CD4-positive, CD25-positive, alpha-beta regulatory T cell (primary cell): ENCODE measurements at places on chromosomes 6 and 20.

DNA sequence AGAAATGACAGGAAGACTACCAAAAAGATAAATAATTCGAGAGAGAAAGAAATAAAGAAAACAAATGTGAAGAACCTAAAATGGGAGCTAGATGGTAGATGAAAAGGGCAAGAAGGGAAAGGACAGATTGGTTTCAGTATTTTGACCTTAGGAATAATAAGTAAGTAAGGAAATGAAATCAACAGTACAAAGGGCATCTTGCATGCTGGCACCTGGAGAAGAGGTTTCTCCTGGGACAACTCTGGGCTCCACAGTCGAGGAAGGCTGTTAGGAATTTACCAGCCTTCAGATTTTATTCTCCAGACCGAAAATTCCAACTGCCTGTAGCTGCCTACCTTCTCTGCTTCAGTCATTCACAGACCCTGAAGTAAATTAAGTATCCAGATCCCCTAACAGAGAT, 80.5 kb downstream of the SMLR1 start:
- no peak for DNase-seq

DNA sequence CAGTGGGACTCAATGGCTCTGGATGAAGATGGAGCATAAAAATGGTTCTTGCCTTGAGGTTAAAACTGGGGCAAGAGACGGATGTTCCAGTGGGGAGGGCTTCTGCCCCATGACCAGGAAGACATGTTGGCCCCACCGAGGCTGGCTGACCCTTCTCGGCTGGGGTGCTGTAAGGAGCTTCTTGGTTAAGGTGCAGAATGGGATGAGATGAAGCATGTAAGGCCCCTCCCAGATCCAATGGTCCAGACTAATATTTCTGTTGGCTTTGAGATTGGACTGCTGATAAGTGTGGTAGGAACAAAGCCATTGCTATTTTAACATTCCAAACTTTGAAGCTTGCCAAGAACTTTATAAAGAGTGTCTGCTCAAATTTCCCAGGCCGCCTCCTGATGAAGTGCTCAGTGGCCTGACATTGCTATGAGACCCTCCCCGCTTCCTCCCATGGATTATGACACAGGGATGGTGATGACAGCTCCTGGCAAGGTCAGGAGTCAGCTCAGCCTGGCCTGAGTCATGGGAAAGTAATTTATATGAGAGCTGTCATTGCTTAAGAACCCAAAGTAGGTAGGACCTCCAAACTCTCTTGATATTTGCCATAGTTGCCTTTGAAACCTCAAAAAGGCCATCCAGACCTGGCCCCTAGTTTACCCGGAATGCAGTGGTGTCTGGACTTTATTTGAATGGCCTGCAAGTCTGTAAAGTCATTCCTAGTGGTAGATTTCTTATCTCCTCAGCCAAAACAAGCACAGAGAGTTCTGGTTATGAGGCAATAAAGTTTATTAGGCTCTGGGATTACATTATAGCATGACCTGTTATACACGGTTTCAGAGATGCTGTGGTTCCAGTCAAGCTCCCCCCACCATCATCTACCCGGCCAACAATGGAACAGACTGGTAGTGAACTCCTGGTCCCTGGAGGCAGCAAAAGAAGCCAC, 55.2 kb downstream of the TGM2 start:
- no peak for DNase-seq

- no peak for DNase-seq
Observed at GRCh38 chr6:133778414-133779130, 110.3 kb upstream of the TCF21 start.

- no peak for DNase-seq
Observed at GRCh38 chr6:119060255-119060907, 18.1 kb downstream of the FAM184A start.

DNA sequence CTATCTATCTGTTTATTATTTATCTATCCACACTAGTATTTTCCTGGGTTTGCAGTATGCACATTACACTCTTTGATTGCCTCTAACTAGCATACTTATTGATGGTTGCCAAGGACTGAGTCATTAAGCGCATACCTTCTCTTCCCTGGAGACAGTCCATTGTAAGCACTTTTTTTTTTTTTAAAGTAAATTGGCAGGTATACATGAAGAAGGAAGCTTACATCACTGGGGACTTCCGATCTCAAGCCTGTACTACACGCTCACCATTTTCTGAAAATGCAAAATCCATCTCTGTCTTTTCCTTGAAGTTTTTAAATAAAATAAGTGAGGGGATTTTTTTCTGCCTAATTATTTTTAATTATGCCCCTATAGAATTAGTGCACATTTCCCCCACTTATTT, 63.5 kb downstream of the HMGN3 start:
- DNase-seq: no peak

DNA sequence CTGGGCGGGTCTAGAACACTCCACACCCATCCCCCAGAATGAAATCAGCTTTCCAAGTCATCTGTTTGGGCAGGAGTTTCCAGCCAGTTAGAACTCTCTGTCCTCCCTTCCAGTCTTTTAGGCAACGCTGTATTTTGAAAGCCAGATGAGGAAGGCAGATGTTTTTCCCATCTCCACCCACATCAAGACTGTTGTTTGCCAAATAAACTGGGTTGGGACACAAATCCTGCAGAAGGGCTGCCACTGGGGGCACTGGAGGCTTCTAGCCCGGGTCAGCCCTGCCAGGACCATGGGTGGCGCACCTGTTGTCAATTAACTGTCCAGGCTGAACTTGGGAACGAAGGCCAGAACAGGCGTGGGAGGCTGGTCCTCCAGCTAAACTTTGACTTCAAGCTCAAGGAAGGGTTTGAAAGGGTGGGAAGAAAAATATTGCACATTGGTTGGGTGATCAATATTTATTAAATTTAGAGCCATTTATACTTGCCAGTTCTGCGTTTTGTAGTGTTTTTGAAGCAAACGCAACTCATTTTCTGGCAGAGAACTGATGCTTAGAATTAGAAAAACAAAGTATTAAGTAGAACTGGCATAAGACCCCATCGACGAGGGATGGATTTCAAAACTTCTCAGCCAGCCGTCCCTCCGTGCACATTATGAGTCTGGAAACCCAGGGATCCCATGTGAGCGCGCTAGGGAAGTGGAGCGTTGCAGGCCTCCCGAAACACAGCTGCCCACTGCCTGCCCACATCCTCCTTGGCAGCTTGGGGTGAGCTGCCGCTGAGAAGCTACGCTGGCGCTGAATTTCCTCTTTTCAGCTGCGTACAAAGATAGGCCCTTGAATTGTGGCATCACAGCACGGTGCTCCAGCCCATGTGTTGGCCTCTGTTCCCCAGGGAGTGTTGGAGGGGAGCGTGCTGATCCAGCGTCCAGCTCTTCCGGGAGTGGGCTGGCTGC, 297.4 kb downstream of the QKI start:
- no peak for DNase-seq

DNA sequence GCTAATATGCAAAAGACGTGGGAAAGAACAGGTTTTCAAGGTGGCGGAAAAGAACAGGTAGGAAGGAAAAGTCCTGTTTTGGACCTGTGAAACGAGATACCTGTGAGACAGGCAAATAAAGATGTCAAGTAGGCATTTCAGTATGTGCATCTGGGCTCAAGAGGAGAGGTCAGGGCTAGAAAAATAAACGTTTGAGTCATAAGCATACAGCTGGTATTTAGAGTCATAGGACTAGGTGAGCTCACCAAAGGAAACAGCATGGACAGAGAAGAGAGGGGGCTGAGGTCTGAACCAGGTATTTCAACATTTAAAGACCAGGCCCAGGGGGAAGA, 14.9 kb downstream of the MTFR2 start:
- no peak for DNase-seq

- no peak for DNase-seq
Observed at GRCh38 chr6:109298605-109299264, 83.5 kb downstream of the CD164 start.

DNA sequence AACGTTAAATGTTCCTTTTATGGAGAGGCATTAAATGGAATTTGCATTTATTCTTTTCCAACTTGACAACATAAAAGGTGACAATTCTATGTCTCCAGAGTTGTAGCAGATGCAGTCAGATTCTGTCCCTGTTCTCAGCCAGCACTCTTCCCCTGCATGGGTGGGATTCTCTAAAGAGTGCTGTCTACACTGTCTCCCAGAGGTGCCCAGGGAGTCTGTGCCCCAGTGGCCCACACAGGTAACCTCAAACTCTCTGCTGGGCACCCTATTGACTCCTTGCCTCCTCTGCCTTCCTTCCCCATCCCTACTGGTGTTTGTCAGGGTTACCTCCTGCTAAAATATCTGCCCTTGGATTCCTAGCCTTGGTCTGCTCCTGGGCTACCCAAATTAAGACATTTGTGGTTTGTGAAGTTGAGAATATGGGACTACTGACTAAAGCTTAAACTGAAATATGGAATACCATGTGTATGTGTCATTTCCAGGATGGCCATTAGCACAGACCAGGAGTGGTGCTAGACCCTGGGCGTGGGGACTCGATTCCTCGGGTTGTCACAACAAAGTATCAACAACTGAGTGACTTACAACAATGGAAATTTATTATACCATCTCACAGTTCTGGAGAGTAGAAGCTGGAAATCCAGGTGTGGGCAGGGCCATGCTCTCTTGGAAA, 284.7 kb downstream of the CDH26 start:
- DNase-seq: no peak

DNA sequence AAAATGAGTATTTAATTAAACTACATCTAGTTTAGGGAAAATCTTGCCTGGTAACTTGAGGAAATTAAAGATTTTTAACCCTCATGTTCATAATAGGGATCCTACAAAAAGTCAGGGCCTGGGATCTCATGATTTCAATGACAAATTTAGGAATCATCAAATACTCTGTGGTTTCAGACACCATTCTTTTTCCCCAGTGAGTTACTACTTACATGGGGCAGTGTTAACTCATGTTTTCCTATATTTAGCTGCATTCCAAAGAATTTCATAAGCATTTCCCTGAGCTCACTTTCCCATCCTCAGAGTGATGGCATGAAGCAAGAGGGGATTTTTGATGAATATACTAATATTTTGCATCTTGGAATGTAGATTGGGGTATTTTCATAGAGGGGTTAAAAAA, 321.7 kb downstream of the CENPW start:
- DNase-seq: no peak

DNA sequence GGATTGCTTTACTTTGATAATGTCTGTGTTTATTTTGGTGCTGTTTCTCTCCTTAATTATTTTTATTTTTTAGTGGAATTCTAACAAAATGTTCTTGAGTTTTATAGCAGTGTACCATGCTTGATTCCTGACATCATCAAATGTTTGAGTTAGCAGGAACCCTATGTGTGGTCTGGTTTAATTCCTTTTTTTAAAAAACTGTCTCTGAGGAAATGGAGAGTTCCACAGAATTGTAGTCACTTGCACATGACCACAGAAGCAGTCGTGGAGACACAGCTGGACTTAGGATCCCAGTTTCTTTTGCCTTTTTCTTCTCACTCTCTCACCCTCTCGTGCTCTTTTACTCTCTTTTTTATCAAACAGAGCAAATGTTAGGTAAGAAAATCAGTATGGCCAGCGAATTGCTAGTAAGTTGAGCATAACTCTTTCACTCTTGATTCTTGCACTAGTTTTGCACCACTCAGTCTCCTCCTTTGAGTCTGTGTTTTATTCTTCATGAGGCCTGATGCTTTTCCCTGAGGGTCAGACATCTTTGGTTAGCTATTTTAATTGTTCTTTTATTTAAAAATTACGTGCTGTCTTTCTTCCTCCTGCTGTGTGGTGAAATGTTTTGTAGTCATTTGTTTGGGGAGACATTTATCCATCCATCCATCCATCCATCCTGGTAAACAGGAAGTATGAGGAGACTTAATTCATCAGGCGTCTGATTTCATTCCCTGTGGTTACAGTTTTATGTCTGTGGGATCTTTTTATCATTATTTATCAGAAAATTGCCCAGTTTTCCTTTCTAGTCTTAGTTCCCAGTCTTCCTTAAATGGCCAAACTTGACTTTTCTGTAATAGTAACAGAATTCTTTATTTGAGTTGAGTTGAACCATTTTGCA, 83.0 kb downstream of the SCAF8 start:
- DNase-seq: no peak

GRCh38 chr6:55668591-55668990, 89.6 kb upstream of the HMGCLL1 start:
- DNase-seq: no peak

DNA sequence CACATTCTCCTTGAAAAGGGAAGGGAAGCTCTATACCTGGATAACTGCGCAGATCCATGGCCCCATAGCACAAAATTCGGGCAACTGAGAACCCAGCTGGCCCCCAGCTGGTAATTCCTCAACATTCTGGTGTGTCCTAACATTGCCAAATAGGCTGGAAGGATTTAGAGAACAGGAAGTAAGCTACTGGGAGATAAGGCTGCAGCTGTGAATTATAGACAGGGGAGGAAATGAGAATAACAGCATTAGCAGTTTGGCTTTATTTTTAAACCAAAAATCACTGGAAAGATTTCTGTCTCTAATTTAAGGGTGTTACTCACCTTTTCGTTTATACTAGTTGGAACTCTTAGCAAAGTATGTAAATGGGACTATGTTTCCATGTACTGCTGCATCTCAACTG, 97.2 kb downstream of the TULP4 start:
- no peak for DNase-seq

GRCh38 chr6:36783603-36784375, 55.5 kb downstream of the CPNE5 start:
- no peak for DNase-seq

DNA sequence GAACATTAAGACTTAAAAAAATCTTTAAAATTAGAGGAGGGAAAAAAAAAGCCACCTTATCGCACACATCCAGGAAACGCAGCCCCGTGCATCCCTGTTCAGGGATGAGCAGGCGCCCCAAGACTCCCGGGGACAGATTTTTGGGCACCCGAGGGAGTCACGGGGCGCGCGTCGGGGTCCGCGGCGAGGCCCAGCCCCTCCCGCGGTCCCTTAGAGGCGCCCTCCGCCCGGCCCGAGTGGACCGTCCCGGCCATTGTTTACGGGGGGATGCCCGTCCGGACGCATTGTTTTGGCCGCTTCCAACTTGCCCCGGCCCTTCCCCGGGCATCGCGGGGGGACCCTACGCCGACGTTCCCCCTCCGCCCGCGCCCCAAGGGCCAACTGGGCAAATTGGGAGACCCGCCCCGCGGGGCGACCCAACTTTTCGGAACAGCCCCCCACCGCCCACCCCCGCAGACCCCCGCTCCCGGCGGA, 610 bp downstream of the ZNF217 start:
- DNase-seq: no peak

GRCh38 chr6:108801366-108801765, 46.9 kb upstream of the ARMC2 start:
- no peak for DNase-seq

DNA sequence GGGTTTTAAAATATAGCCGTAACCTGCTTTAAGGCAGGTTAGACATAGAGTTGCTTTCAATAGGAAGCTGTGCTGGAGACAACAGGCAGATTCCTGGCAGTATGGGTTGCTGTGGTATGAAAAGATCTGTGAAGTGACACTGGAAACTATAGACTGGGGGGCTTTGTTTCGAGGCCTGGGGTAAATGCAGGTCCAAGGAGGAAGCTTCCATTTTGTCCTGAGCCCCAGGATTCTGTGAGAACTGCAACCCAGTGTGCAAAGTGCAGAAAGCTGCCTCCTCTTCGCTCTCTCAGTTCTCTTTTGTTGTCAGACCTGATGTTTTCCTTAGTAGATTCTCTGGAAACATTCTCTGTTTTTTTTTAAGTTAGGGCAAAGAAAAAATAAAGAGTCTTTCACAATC, 86.9 kb downstream of the LYRM4 start:
- DNase-seq: no peak
